ENCODE measurements at places on chromosomes 13 and 19. TPM values are rescaled to one million over a fixed set of nuclear protein-coding genes. Genes with fewer than 3 reads are reported as not detected.

DNA sequence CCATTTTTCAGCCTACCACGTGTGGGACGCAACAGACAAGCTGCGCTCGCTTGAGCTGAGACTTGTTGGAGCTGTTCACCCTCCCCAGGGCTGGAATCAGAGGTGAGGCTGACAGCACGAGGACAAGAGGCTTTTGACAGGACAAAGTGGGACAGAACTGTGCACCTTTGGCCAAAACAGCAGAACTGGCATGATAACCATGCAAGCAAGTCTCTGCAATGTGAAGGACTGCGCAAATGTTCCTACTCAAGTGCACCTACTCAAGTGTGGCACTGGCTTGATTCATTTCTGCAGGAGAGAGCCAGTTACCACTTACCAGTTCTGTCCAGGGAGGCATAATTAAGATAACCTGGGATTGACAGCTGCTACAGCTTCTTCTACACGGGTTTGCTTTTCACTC lies 62.2 kb upstream of the TM9SF2 start:
- H3K27ac ChIP-seq, result no peak overlapping the region
- no peak for DNase-seq
- peaks cover 7% of the 10 kb centered on the region for H3K27me3 ChIP-seq

- H3K36me3 ChIP-seq, result no peaks in the 10 kb centered on the region
- H3K4me1 ChIP-seq, result no peaks in the 10 kb centered on the region
- H3K27ac ChIP-seq, result no peak overlapping the region
- no peak overlapping the region for H3K4me3 ChIP-seq
Measured at GRCh38 chr19:1672769-1673644, 20.6 kb upstream of the TCF3 start.

DNA sequence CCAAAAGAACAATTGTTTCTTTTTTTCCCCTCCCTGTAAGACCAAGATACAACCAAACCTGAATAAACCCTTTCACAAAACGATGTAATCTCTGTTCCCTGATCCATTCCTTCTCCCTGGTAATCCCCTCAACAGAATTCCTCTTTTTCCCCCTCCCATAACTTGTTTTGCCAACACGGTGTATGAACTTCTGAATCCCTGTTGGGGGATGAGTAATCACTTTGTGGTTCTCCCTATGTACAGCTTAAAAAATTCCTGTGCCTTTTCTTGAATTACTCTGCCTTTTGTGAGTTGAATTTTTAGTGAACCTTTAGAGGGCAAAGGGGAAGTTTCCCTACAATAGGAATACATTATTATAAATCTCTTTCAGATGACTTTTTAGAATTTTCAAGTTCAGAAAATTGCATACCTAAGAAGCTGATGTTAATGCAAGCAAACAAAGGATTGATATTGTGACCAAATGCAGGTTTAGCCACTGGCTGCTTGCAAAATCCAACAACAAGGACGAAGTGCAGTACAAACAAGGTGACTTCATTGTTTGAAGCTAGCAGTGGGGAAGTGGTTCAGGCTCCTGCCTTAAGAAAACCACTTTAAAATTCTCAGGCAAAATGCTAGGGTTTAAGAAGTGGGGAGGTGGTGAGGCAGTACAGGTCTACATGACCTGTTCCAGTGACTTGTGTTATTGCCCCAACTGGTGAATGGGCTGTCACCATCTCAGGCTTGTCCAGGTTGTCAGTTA lies 15.0 kb upstream of the EPSTI1 start:
- no peak overlapping the region for H3K4me3 ChIP-seq
- H3K36me3 ChIP-seq, result no peaks in the 10 kb centered on the region
- H3K27me3 ChIP-seq, result no peaks in the 10 kb centered on the region
- no peak for DNase-seq
- H3K4me1 ChIP-seq, result no peaks in the 10 kb centered on the region

Gene CERS1
- polyA plus RNA-seq, result 7.3 TPM

DNA sequence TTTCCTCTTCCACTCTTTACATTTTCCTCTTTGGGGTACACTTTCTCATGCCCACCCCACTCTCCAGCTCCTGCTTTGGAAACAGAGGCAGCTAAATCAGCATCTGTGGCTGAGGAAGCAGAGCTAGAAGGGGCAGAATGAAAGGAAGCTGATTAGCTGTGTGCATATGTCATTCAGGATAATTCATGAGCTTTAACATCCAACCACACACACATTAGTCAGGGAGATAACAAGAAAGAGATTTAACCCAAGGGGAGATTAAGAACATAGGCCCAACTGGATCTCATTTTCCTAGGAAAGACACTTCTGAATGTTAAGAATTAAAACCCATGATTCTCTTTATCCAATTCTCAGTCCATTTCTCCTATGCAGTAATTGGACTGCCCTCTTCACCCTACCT lies 405.5 kb downstream of the TBC1D4 start:
- no peak for DNase-seq
- H3K36me3 ChIP-seq, result no peaks in the 10 kb centered on the region
- no peak overlapping the region for H3K4me3 ChIP-seq
- H3K27ac ChIP-seq, result no peak overlapping the region
- H3K4me1 ChIP-seq, result no peaks in the 10 kb centered on the region
- no peaks in the 10 kb centered on the region for H3K27me3 ChIP-seq

Gene NCCRP1
- polyA plus RNA-seq, result not detected

Gene MYO16
- polyA plus RNA-seq, result 0.11 TPM

- H3K36me3 ChIP-seq, result no peaks in the 10 kb centered on the region
- H3K4me3 ChIP-seq, result no peak overlapping the region
- H3K27ac ChIP-seq, result peak overlapping the region; percentile 91
- H3K27me3 ChIP-seq, result no peaks in the 10 kb centered on the region
- H3K4me1 ChIP-seq, result peaks cover 44% of the 10 kb centered on the region
- no peak for DNase-seq
Measured at GRCh38 chr19:39410831-39411080, 1.7 kb upstream of the PLEKHG2 start.

- H3K27ac ChIP-seq, result no peak overlapping the region
- DNase-seq, result no peak
- H3K36me3 ChIP-seq, result no peaks in the 10 kb centered on the region
- H3K4me3 ChIP-seq, result no peak overlapping the region
- H3K27me3 ChIP-seq, result no peaks in the 10 kb centered on the region
- H3K4me1 ChIP-seq, result peaks cover 8% of the 10 kb centered on the region
Measured at GRCh38 chr13:79995334-79995733, 345.6 kb downstream of the SPRY2 start.

DNA sequence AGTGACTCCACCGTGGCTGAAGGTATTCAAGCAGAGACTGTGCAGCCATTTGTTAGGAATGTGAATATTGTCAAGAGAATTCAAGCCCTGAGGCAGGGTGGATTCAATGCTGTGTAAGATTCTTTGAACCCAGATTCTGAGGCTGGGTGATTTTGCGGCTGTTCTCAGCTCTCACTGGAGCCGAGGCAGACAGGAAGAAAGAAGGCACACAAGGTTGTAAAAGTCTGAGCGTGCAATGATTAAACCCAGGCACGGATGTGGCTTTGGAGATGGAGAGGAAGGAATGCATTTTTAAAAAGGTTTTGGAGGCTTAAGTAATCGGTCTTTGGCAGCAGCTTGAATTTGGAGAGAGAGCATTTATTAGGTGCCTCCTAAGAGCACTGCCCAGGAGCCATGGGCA lies 187.9 kb downstream of the KATNAL1 start:
- peak overlapping the region; percentile 33 for H3K27ac ChIP-seq
- DNase-seq, result no peak
- H3K36me3 ChIP-seq, result no peaks in the 10 kb centered on the region
- H3K27me3 ChIP-seq, result no peaks in the 10 kb centered on the region
- H3K4me1 ChIP-seq, result peaks cover 3% of the 10 kb centered on the region
- H3K4me3 ChIP-seq, result no peak overlapping the region

GRCh38 chr19:13097463-13098258 lies 5.0 kb downstream of the LYL1 start:
- no peak overlapping the region for H3K27ac ChIP-seq
- H3K36me3 ChIP-seq, result no peaks in the 10 kb centered on the region
- no peaks in the 10 kb centered on the region for H3K27me3 ChIP-seq
- H3K4me3 ChIP-seq, result no peak overlapping the region
